ENCODE measurements at places on chromosomes 11 and 22. TPM values are rescaled to one million over a fixed set of nuclear protein-coding genes. Genes with fewer than 3 reads are reported as not detected.

NOX4 gene
- total RNA-seq = not detected

GLB1L3 gene
- 4.8 TPM for total RNA-seq

SAA2 gene
- total RNA-seq = not detected

CARNS1 gene
- 1.9 TPM for total RNA-seq

CRYBA4 gene
- total RNA-seq = not detected

ALG12 gene
- 21.2 TPM for total RNA-seq

LGALS12 gene
- total RNA-seq = not detected

GAL3ST3 gene
- 0.17 TPM for total RNA-seq

TRIM3 gene
- 5.4 TPM for total RNA-seq

APOA1 gene
- total RNA-seq = not detected

Measured in activated CD8-positive, alpha-beta memory T cell treated with anti-CD3 and anti-CD28 coated beads for 36 hours (primary cell).